ENCODE measurements at places on chromosomes 2 and 18.

DNA sequence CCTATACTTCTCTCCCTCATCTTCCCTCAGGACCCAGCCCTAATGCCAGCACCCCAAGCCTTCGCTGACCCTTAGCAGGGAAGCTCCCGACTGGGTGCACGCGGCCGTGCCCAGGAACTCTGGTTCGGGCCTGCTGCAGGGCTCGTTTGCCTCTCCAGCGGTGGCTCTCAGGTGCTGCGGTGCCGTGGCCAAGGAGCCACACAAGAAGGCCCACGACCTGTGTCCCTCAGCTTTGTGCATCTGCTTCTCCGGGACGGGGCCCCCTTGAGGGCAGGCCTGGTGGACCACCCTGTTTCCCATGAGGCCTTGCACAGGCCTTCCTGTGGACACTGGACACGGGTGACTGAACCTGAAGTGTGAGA, 17.7 kb downstream of the BOK start:
- DNase-seq: no peak

DNA sequence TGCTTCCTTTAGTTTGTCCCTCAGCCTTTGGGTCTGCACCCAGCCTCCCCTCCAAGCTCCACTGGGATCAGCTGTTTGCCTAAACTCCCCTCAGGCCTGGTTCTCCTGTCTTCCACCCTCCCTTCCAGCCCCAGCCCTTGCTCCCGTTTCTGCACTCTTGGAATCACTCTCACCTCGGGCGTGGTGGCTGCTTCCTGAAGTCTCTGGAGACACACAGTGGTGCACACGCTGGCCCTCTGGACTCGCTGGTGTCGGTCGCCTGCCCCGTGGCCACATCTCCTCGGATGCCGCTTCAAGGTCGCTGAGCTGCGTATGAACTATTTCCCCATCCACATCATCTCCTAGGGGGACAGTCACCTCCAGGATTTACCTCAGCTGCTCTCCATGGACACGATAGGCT, 46.3 kb downstream of the PSMG2 start:
- no peak for DNase-seq

- no peak for DNase-seq
Measured at GRCh38 chr2:179606141-179606540, 255.3 kb downstream of the ZNF385B start.

GRCh38 chr2:218296847-218297246, 4.5 kb upstream of the TMBIM1 start:
- DNase-seq: no peak

- DNase-seq: no peak
Measured at GRCh38 chr2:75498907-75499306, 61.8 kb downstream of the EVA1A start.

DNA sequence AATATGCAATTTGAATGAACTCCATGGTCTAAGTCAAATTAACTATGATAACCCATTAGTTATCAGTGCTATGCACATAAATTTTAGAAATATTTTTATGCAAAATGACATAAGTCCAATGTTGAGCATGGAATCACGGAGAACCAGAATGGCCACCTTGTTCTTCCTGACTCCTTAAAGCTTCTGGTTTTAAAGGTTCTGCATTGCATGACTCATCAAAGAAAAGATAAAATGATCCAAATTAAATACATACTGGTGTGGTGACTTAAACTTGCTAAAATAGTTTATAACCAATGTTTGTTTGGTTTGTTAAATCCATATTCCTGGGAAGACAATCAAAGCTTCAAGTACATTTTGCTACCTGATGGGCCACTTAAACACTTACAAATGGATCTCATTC, 1146.9 kb upstream of the NRXN1 start:
- DNase-seq: no peak

GRCh38 chr2:169162613-169163012, 93.2 kb downstream of the DHRS9 start:
- no peak for DNase-seq

DNA sequence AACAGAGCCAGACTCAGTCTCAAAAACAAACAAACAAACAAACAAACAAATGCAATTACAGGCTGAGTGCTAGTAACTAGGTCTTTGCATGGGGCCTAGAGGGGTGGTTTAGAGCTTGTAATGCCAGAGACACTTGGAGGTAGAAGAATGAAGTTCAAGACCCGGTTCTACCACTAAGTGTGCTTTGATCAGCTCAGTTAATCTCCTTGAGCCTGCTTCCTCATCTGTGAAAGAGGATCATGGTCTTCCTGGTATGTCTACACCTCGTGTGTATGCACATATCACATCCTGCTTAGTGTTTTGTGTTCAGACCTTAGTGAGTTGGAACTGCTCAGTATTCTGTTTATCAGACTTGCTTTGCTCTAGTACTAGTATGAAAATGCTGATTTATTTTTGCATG, 4.8 kb upstream of the ATP6V1C2 start:
- no peak for DNase-seq

DNA sequence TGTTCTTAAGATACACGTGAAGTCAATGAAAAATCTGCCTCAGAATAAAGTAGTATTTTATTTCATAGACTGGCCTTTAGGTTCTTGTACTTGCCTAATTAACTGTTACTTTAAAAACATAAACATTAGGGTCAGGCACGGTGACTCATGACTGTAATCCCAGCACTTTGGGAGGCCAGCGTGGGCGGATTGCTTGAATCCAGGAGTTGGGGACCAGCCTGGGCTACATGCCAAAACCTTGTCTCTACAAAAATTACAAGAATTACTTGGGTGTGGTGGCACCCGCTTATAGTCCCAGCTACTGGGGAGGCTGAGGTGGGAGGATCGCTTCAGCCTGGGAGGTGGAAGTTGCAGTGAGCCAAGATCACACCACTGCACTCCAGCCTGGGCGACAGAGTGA, 16.0 kb upstream of the SNORC start:
- no peak for DNase-seq

DNA sequence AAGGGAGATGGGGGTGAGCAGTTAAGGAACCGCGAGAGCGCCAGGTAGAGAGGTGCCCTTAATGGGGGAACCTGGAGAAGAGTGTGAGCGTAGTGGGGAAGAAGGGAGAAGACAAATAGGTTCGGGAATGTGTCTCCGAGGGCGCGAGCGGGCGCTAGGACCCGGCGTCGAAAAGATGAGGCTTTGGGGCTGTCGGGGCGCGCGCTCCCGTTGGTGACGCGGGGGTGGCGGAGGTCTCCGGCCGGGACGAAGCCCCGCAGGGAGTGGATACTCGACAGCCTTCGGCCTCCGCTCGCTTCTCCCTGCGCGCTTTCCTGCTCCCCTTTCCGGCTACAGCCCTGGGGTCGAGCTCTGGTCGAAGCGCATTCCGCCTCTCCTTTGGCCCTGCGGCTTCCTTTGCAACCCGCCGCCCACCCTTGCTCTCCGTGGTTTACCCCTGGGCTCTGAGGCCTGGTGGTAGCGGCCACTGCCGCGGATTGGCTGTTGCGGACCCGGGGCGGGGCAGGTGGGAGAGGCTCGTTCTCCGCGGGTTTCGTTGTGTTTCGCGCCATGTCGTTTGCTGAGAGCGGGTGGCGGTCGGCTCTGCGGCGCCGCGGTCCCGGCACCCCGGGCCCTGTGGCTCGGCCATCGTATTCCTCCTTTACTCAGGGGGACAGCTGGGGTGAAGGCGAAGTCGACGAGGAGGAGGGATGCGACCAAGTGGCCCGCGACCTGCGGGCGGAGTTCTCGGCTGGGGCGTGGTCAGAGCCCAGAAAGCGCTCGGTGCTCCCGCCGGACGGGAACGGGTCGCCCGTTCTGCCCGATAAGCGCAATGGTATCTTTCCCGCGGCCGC, at the start of gene ARL6IP6:
Gene ARL6IP6 (plus strand): TSS at position 545 of the 833 bp plus-strand sequence. CDS start 5 bp downstream, at position 550.
- peak; percentile 91 for DNase-seq
